ENCODE measurements at places on chromosomes 11 and 22. TPM values are rescaled to one million over a fixed set of nuclear protein-coding genes. Genes with fewer than 3 reads are reported as not detected.

MUC5AC gene
- total RNA-seq: not detected

MS4A15 gene
- total RNA-seq: not detected

KDM4D gene
- 0.72 TPM for total RNA-seq

MPZL3 gene
- 8.2 TPM for total RNA-seq

KIRREL3 gene
- not detected for total RNA-seq

Measured in endothelial cell of coronary artery (primary cell).